ENCODE measurements at places on chromosomes 5 and 9.

GRCh38 chr5:35651002-35651756, 33.5 kb downstream of the SPEF2 start:
- DNase-seq, result peak; percentile 43

GRCh38 chr5:135851186-135851914, 16.9 kb downstream of the SLC25A48 start:
- no peak for DNase-seq

DNA sequence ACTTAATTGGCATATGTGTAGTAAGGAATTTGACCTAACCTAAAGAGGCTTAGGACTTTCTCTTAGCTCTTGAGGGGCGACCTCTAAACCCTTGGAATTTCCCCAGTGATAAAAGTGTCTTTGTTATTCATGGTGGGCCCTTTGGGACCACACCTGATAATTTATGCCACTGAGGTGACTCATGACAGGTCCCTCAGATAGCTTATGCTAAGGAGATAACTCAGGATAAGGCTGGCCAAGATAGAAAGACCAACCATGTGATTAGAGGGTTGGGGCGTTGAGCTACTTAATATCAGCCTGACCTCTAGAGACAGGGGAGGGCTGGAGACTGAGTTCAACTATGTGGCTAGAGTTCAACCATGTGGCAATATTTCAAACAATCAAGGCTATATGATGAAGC, 218.1 kb downstream of the AP3B1 start:
- no peak for DNase-seq

DNA sequence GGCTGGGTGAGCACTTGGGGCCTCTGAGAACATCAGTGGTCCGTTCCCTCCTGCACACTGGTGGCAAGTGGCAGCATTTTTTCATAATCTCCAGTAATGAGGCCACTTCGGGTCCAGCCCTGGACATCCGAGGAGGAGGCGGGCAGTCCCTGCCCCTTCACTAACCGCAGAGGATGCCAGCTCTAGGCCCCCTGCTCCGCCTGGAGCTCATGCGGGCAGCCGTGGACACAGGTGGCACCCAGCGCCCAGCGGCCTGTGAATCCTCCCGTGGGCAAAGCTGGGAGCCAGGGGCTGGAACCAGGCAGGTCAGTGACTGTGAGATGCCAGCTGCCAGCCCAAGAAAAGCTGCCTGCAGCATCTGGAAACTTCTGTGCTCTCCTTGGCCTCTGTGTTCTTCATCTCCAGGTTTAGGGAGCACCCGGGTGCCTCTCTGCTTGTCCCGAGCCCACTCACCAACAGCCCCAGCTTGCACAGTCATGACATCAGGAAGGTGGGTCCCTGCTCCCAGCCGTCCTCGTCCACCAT, 92.4 kb downstream of the KCNT1 start:
- no peak for DNase-seq

DNA sequence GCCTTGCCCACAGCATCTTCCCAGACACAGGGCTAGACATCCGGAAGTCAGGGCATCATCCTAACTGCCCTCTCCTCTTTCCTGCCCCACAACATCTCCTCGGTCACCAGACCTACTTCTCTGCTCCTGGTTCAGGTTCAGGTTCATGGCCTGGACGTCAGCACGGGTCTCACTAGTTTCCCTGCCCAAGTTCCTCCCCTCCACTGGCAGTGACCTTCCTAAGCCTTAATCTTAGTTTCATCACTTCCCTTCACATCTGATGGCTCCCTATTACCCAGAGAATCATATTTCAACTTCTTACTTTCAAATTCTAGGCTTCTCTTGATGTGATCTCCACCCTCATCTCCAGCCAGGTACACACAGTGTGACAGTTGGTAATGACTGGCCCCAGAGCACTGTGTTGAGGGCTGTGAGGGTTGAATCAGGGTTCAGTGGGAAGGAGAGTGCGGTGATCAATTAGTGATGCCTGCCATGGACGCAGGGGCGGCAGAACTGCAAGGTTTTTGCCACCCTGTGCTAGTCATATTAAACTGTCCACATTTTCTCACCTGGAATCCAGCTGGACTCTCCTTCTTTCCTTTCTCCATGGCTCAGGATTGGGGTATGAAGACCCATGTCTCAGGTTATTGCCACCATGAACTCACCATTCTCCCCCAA, 34.3 kb upstream of the CRB2 start:
- no peak for DNase-seq

Data from CD4-positive, alpha-beta T cell treated with Interleukin-15 for 1 hour (primary cell).